HFF-Myc (cell line): ENCODE measurements at places on chromosomes 16 and 17.
A peak's percentile ranks its signal among the peaks of the same experiment; 100 is the strongest.

GRCh38 chr16:11175106-11175786 is 80.8 kb downstream of the SOCS1 start:
- DNase-seq = no peak

- DNase-seq = no peak
Measured at GRCh38 chr17:14310605-14311004, 9.7 kb downstream of the HS3ST3B1 start.

DNA sequence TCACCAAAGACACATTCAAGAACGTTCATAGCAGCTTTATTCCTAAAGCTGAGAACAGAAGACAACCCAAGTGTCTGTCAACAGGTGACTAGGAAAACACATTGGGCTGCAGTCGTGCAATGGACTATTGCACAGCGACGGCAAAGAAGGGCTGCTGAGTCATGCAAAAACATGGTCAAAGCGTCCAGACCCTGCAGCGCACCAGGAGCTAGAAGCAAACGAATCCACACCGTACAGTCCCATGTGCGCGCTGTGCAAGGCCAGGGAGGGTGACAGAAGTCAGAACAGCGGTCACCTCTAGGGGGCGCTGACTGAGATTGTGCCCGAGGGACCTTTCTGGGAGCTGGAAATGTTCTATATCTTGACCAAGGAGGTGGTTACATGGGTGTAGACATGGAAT is 266.4 kb downstream of the MAF start:
- DNase-seq = no peak

DNA sequence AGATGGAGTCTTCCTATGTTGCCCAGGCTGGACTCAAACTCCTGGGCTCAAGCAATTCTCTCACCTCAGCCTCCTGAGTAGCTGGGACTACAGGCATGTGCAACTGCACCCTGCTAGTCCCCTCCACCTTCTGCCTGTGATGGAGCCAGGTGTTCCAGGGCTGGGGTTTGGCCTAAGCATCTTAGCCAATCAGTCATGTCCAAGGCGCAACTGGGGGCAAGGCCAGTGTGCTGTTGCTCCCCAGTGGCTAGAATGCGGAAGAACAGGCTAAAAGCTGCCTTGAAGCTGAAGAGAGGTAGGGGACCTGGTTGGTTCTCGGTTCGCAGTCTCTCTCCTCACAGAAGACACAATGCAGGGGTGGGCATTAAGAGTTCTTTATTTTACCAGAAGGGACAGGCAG is 18.6 kb downstream of the FLOT2 start:
- no peak for DNase-seq

- DNase-seq = no peak
Measured at GRCh38 chr16:89050868-89051311, 42.8 kb upstream of the ACSF3 start.

GRCh38 chr16:66976746-66977145 is 11.6 kb upstream of the CES4A start:
- no peak for DNase-seq

GRCh38 chr16:66618588-66619375 is 14.3 kb downstream of the CMTM3 start:
- peak; percentile 87 for DNase-seq

- DNase-seq = peak; percentile 91
Measured at GRCh38 chr16:11047057-11047456, 102.7 kb downstream of the CLEC16A start.

- DNase-seq = no peak
Measured at GRCh38 chr17:58618336-58618735, 73.5 kb downstream of the TEX14 start.

DNA sequence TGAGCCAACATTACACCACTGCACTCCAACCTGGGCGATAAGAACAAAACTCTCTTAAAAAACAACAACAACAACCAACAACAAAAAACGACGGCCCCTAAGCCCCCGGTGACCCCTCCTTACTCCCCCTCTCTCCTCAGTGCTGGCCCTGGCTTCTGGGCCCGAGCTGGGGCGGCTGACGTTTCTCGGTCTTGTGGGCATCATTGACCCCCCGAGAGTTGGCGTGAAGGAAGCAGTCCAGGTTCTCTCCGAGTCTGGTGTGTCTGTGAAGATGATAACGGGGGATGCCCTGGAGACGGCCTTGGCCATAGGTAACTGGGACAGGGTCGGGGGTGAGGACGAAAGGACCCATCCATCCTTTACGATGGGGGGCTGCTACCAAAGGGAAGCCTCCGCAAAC is 52.7 kb downstream of the MEAK7 start:
- no peak for DNase-seq

DNA sequence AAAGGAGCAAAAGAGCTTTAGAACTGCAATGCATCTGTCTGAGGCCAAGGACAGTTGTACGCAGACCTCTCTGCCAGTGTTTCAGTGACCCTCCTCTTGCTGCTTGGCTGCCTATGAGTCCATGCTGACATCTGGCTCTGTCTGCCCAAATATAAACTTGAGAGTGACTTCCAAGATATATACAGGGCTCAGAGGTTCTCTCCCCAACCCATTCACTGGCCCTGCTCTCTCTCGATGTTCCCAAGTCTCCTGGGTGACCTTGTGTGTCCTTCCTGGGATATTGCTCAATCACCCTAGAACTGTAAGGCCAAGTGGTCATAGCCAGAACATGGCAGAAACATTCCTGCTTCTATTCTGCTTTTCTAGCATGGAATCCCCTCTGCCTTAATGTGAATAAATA is 716.3 kb downstream of the WWOX start:
- DNase-seq = no peak

- no peak for DNase-seq
Measured at GRCh38 chr17:6099492-6099891, 29.3 kb downstream of the WSCD1 start.

- no peak for DNase-seq
Measured at GRCh38 chr17:6212766-6213165, 142.6 kb downstream of the WSCD1 start.

- no peak for DNase-seq
Measured at GRCh38 chr17:5069724-5070123, 8.5 kb upstream of the ZFP3 start.

DNA sequence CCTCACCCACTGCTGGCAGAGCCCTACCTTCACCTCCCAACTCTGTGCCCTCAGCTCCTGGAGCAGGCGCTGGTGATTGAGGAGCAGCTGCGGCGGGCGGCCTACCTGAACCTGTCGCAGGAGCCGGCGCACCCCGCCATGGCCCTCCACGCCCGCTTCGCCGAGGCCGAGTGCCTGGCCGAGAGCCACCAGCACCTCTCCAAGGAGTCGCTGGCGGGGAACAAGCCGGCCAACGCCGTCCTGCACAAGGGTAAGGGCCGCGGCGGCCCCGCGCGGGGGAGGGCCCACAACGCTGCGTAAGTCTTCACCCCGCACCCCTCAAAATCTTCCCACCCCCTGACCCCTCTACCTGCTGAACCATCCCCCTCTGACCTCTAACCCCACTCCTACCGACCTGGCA is 7.0 kb downstream of the RNF227 start:
- no peak for DNase-seq

DNA sequence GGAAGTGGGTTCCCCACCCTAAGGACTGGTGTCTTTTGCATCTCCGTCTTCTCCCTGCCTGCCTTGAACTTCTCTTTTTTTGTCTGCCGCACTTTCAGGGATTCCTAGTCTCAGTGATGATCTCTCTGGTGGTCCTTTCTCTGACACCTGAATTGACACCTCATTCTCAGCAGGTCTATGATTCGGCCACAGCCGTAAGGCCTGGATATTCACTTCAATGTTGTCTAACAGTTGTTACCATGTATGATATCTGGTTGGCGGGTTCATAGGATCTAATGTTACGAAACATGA is 25.1 kb upstream of the SLC47A1 start:
- no peak for DNase-seq

- no peak for DNase-seq
Measured at GRCh38 chr17:52885882-52886281, 727.4 kb upstream of the CA10 start.

- DNase-seq = no peak
Measured at GRCh38 chr17:48513097-48513496, 17.7 kb downstream of the HOXB1 start.
